NCI-H69 (cell line): ENCODE measurements at places on chromosomes 11 and 22.

DNA sequence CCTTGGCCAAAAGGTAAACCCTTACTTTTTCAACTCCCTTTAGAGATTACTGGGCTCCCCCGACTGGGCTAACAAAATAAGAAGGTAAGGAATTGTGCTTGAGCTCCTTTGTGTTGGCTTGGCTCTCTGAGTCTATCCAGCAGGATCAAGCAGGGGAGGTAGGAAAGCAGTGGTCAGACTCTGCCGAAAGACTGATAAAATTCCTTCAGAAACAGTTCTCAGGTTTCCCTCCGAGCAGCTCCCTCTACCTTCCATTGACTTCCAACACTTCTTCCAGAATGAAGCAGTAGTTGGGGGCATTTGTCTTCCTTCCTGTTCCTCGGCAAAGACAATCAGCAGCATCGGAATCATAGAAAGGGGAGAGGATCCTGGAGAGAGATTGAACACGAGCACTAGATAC lies 16.1 kb upstream of the CARD18 start:
- DNase-seq: no peak

DNA sequence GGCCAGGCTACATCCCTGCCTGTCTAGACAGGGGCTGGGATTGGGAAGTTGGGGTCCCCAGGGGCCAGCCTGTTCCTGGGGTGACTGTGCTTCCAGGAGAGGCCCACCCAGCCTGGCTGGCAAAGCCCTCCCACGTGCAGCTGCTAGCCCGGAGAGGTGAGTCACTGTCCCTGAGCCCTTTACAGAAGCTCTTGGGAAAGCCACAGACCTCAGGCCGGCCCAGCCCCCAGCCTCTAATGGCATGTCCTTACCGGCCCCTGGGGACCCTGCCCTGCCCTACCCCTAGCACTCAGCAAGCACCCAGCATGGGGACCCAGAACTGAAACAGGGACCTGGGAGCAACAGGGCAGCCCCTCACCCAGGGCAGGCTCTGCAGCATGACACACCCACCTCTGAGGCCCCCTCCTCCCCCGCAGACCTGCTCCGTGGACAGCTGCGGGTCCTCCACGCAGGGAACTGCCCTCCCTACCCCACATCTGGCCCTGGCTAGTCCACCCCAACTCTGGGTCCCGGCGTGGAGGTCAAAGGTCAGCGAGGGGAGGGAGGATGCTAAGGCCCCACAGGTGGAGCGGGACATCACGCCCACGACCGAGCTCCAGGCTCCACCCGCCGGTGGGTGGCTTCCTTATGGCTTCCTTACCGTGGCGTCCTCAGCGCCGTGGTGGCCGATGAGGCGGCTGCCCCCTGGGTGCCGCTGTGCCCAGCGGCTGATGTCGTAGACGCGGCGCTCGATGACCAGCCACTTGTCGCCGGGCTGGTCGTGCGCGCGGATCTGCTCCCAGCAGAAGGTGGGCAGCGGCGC lies 615 bp downstream of the FADS3 start:
- peak; percentile 69 for DNase-seq

- DNase-seq: peak; percentile 51
These were observed 37.2 kb upstream of the TH start for GRCh38 chr11:2208691-2209369.

DNA sequence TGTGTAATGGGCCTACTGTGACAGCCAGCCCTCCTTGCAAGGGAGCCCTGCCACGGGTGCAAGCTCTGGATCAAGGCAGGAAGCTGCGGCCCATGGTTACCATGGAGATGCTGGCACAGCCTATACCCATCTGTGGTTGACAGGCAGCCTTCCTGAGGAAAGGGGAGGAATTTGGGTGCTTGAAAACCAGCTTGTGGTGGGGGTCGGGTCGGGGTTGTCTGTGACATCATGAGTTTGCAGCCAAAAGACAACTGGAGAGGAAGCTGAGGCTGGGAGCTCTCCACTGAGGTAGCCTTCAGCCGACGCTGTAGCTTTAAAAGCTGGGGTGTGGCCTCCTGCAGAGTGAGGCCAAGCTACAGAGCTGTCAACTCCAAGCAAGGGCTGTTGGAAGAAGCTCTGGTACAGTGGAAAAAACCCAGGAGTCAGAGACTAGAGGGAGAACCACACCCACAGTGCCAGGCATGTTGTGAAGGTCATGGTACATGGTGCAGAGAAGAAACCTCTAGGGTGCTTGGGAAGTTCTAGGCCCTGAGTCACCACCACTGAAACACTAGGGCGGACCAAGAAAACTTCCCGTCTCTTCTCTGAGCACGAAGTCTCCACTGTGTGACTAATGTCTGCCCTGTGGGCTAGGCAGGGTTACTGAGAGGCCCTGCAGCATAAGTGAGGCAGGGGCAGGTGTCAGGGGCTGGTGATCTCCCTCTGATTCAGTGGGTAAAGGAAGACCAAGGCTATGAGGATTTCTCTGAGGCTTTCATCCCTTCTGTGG lies 10.8 kb upstream of the LDHA start:
- peak; percentile 86 for DNase-seq

- no peak for DNase-seq
These were observed 92.0 kb downstream of the JRKL start for GRCh38 chr11:96481771-96482170.

DNA sequence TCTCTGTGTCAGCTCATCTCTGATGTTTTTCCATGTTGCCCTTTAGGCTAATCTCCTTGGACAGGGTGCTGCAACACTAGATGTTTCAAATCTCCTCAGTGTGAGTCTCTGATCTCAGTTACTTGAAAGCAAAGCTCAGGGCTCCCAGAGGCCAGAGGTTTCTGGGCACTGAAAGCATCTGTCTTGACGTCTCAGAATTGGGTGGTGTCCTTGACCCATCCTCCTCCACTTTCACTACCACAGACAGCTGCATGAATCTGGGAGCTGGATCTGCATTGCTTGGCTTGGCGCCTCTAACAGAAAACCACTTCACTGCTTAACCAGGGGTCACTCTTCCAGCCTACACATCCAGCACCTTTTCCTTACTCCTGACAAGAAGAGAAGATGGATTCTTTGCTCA lies 399.4 kb downstream of the NXPE2 start:
- DNase-seq: no peak

GRCh38 chr11:83318931-83319330 lies 32.8 kb upstream of the CCDC90B start:
- DNase-seq: no peak

DNA sequence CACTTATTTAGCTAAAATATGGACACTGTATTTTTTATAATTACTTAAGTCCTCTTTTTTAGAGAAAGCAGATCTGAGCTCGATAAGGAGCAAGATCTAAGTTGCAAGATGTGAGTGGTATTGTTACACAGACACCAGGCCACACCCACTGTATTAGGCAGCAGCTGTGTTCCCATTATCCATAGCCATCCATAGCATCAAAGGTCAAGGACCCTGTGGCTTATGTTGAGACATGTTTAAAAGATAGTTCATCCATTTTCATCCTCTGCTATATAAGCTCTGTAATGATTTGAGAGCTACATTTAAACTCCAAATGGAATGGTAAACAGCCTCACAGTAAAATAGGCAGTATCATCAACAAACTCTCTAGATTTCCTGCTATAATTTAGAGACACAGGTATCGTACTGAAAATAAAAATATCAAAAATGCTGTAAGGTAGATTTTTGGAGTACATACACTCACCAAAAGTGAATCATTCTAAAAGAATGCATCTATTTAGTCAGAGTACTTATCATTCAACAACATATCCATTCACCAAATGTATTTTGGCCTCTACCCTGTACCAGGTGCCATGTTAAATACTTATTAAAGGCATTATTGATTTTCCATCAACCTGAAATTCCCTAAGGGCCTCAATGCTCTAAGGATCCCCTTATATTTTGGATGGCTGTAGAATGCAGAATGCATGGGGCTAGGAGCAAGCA lies 574.0 kb downstream of the LRRC4C start:
- peak; percentile 62 for DNase-seq

- no peak for DNase-seq
These were observed 360.8 kb upstream of the PITPNB start for GRCh38 chr22:28279888-28280287.

DNA sequence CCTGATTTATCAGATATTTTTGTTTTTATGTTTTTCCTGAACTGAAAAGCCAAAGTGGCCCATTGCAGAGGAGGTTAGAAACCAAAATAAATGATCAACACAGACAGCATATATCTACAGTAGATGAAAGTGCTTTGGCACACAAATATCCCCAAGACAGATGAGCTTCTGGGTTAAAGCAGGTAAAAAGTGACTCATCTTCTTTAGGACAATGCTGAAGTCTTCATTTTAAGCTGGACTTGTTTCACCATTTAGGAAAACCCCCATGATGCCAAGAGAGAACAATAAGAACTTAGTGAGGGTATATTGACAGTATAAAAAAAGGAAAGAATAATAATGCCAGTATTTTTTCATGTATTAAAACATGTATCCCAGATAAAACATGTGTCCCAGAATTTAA lies 100.8 kb upstream of the OR9G4 start:
- no peak for DNase-seq

DNA sequence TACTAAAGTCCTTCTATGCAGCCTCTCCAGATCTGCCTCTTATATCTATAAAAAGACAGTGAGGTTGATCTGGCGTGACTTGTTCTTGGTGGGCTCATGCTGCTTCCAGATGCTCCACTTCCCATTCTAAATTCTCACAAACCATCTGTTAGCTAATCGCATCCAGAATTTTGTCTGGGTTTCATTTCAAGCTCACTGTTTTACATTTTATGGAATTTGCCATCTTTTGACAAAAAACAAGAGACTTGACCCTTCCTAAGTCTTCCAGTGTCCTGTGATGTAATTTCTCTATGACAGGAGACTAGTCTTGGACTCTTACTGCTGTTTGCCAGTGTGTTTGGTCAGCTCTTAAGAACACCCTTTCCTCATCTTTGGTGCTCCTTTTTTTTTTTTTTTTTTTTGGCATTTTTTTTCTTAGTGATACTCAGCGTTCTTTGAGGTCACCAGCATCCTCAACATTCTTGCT lies 23.0 kb downstream of the CRKL start:
- peak; percentile 27 for DNase-seq

- DNase-seq: peak; percentile 13
These were observed 9.4 kb upstream of the RTCB start for GRCh38 chr22:32421484-32421883.

GRCh38 chr11:106471276-106471675 lies 393.8 kb downstream of the AASDHPPT start:
- no peak for DNase-seq

DNA sequence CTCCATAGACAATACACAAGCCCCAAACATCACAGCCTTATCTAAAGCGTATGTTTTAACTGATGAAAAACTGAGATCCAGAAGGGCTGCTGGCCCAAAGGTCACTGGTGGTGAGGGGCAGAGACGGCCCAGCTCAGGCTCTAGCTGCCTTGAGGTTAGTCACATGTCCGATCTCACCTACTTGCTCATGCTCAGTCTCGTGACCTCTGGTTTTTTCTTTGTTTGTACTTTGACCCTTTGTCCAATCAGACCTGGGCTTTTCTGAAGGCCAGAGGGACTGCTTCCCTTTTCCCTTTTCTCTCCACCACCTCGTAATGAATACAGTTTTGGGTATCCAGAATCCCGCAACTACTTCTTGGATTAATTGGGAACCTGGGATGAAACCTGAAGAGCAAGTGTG lies 28.6 kb downstream of the MMP20 start:
- DNase-seq: peak; percentile 11

- no peak for DNase-seq
These were observed at the start of gene SLC15A3 for GRCh38 chr11:60951904-60952741. Gene SLC15A3 (minus strand): TSS chr11:60952176. CDS start chr11:60951551, 625 bp downstream.

- DNase-seq: no peak
These were observed 354.8 kb downstream of the ETS1 start for GRCh38 chr11:128232588-128232987.

DNA sequence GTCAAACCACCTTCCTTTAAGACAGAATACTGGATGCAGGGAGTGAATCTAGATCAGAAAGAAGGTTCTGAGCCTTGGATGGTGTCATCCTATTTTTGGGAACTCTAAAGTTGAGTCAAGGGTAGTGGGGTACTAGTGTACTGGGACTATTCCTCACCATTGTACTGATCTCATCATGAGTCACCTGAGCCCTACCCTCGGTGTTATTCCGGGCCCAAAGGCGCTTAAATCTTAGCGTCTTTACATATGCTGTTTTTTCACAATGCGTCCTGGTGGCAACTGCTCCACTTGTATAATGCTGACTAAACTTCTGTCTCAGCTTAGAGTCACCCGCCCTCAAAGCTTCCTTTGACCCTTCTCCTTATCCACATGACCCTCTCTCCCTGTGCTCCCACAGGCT lies 25.3 kb upstream of the PATE1 start:
- DNase-seq: no peak

DNA sequence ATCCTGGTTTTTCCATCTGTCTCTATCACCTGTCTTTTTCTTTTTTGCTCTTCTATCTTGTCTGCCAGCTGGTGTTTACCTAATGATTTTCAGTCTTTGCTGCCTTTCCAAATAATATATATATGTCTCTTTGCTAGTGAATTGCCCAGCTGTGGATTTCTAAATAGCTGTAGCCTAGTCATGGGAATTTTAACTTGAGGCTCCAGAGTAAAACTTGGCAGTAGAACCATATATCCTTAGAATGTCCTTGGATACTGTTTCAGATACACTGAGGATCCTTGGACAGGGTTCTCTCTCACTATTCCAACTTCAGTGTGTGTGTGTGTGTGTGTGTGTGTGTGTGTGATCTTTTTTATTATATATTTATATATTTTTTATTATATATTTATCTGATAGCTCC lies 2285.3 kb downstream of the LRRC4C start:
- DNase-seq: peak; percentile 30

DNA sequence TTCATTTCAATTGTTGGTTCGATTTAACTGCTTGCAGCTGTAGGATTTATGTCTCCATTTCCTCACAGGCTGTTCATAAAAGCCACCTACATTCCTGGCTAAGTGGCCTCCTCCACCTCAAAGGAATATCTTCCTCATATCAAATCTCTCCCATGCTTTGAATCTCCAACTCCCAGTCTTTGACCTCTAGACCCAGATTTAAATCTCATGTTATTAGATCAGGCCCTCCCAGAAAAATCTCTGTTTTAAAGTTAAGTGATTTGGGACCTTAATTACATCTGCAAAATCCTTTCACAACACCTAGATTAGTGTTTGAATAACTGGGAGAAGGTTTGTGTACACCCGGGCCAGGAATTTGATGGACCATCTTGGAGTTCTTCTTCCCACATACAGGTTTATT lies 33.9 kb upstream of the POLA2 start:
- DNase-seq: no peak

DNA sequence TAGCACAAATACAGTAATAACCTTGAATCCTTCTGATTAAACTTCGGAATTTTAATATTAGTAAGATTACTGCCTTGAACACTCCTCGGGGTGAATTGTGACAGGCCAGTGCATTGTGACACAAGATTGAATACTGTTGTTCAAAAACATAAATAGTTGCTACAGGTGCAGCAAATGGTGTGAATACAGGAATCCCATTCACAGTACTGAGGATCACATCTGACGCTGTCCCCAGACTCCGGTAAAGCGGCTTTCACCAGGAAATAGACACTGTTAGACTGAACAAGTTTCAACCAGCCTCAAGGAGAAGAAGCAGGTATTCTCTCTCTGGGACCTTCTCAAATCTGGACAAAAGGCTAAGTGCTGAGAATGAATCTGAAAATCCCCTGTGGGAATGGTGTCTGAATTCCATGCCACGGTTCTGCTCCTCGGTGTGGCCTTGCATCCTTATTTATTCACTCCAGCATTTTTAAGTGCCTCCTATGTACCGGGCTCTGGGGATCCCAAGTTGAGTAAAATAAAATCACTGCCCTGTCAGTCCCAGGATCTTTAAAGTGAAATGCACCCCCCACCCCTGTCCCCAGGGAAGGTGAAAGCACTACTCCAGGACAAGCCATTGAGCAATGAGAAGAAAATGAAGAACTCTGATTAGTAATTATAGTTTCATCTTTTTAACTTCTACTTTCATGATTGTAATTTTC lies 3.4 kb downstream of the LGR4 start:
- peak; percentile 52 for DNase-seq
